Smooth muscle cell of the brain vasculature (primary cell): ENCODE measurements at places on chromosomes 12 and 14.

DNA sequence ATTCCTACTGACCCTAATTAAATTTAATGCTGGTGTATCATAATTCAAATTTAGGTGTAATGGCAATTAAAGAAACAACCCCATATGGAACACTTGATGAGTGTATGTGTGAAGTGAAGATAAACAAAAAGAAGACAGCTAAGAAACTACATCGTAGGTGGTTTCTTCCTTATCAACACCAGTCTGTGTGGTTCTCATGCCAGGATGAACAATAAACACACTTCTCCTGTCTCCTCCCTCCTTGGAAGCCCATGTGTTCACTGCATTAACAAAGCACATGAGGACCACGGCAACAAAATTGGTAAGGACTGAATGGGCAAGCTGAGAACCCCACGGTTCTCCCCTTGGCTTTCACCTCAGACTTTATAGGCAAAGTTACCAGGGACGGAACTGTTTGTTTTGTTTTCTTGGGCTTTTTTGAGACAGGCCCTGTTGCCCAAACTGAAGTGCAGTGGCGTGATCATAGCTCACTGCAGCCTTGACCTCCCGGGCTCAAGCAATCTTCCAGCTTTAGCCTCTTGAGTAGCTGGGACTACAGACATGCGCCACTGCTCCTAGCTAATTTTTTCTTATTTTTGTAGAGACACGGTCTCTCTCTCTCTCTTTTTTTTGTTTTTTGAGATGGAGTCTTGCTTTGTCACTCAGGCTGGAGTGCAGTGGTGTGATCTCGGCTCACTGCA is 71.0 kb downstream of the TRAFD1 start:
- DNase-seq, result no peak

GRCh38 chr12:2322554-2323120 is 269.9 kb downstream of the CACNA1C start:
- no peak for DNase-seq

DNA sequence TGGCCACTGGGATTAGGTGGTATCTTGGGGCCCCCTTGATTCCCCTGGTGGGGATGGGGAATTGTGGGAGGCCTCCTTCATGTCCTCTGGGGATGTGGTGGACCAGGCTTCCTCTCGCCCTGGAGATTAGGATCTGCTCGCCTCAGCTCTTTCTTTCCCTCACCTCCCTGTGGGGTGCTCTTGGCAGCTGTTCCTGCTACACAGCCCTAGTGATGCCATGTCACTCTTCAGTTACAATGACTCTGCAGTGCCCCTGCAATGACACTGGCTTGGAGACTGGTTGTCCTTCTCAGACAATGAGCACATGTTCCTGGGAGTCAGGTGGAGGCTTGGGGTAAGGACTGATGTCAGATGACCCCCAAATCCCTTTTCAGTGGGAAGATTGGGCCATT is 83.9 kb downstream of the ADCK1 start:
- DNase-seq, result no peak

DNA sequence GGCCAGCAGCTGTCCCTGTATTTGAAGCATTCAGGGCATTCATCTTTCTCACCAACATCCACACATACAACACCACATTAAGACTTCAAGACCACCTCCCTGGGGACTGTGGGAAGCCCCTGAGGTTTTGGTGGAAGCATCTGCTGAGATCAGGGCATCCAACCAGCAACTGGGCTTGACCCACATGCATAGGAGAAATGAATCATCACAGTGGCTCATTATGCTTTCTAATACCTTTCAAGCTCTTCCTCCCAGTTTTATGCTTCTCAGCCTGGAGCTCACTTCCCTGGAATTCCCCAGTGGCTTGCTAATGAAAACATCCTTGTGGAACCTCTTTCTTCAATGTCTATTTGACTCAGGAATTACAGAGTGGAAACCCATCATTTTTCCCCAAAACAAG is 21.4 kb upstream of the CMKLR1 start:
- DNase-seq, result peak; percentile 86

DNA sequence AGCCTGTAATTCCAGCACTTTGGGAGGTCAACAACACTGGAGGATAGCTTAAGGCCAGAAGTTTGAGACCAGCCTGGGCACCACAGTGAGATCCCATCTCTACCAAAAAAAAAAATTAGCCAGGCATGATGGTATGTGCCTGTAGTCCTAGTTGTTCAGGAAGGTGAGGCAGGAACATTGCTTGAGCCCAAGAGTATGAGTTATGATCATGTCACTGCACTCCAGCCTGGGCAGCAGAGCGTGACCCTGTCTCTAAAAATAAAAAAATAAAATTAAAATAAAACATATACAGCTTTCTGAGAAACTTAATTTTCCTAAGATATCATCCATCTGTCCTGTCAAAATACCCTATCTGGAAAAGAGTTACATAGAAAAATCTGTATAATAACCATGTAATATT is 38.9 kb downstream of the EML5 start:
- no peak for DNase-seq

- no peak for DNase-seq
Measured at GRCh38 chr12:50203691-50204090, 36.5 kb upstream of the CERS5 start.

DNA sequence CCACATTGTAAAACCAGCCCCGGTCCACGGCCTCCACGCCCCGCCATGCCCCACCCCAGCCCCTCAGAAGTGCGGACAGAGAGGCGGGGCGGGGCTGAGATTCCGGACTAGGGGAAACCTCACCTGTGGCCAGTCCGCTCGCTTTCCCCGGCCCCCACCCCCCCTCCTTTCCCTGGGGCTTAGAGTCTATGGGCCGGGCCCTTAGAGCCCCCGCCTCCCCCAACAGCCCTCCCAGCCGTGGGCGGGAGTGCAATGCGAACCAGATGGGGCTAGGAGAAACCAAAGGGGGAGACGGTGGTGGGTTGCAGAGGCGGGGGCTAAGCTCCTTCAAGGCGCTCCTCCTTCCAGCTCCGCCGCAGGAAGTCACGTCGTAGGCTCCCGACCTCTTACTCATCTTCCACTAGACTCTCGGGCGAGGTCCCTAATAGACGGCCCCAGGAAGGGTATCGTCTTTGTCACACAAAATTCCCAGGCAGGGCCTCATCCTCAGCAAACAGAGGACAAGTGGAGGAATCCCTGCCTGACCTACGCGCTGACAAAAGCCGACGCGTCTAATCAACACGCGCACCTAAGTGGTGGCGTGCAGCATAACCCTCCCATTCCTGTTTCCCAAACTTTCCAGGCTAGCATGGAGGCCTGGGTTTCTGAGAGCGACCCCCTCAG is 1.1 kb upstream of the NAB2 start:
- peak; percentile 80 for DNase-seq

- DNase-seq, result no peak
Measured at GRCh38 chr12:91123236-91123916, 12.1 kb upstream of the LUM start.

GRCh38 chr14:68234101-68234905 is 414.7 kb downstream of the RAD51B start:
- DNase-seq, result no peak

DNA sequence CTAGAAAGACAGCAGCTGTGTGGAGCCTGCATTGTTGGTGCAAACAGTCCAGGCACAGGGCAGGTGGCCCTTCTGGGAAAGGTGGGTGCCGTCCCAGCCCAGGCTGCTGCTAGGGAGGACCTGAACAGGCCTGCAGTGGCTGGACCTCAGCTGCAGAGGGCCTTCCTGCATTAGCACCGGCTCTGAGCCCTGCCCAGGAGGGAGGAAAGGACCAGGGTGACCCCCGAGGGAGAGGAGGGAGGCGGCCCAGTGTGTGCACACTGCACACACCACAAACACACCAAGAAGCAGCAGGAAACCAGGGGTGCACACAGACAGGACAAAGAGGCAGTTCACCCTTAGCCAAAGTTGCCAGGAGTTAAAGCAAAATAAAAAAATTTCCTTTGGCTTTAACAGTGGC is 8.0 kb upstream of the PGAM5 start:
- DNase-seq, result no peak

DNA sequence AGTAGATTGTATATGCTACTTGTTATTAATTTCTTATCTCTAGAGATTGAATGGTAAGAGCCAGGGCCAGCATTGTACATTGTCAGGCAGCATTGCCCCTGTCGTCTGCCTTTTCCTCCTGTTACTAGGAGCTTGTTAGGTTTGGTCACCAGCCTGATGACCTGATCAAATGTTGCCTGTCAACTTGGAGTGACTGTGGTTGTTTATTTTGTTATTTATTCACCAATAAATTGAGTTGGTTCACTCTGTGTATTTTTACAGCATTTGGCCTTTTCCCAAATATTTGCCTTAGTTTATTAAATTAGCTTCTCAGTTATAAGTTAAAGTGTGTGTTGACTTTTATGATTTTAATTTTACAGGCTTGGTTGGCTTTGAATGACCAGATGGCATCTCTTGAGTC is 88.4 kb downstream of the PRKCH start:
- no peak for DNase-seq

- no peak for DNase-seq
Measured at GRCh38 chr14:30861200-30861599, 13.2 kb upstream of the COCH start.

- no peak for DNase-seq
Measured at GRCh38 chr12:40635141-40635731, 57.0 kb upstream of the CNTN1 start.

DNA sequence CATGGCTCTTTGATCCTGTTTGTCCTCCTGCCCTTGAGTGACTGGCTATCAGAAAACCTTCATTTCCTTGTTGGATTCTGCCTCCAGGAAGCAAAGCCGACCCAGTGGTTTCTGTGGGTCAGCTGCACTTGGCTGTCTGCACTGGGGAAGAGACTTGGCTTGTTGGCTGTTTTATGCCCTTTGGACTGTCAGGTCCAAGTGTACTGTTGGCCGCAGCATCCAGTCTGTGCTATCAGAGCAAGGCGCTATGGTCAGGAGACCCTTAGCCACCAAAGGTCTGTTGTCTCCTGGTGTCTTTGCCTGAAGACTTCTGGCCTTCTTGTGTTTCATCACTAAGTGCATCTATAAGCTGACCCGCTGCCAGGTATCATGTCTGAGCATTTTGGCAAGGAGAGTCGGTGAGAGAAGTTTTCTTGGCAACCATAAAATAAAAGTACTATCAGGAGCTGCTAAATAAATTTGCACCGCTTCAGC is 177.4 kb upstream of the HIF1A start:
- DNase-seq, result no peak

DNA sequence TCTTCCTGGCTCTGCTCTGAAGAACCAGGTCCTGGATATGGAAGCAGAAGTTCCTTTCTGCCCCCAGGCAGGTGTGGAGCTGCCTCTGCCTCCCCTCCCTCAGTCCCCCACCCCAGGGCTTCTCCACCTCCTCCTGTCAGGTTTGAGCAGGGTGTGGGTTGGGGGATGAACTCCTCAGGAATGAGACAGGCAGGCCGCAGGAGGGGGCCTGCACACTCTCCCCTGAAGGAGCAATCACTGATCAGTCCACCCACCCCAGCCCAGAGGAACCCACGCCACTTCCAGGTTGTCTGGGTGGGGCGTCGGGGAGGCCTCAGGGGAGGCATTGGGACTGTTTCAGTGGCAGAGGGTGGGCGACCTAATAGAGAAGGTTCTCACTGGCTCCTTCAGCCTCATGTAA is 26.6 kb downstream of the FAIM2 start:
- no peak for DNase-seq

GRCh38 chr12:69068448-69068847 is 135.5 kb upstream of the CPM start:
- DNase-seq, result no peak

- no peak for DNase-seq
Measured at GRCh38 chr14:100747736-100748135, 21.0 kb downstream of the DLK1 start.

- DNase-seq, result no peak
Measured at GRCh38 chr12:112401054-112401453, 8.4 kb downstream of the RPL6 start.

- no peak for DNase-seq
Measured at GRCh38 chr12:96571101-96571862, 81.9 kb downstream of the CFAP54 start.

DNA sequence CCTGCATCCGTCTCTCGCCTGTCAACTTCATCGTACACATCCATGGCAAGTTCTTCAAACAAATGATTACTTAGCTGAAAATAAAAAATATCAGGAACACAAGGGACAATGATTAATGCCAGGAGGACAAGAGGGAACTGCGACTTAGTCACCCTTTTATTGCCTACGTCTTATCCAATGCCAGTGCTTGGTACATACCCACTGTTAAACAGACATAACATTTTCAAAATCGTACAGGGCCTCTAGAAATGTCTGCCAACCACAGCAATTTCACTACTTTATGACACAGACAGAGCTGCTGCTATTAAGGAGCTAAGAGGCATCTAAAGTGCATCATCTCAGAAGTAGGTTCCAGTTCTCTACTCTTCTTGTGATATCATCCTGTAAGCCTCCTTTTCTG is 34.6 kb downstream of the GIT2 start:
- no peak for DNase-seq

GRCh38 chr12:101854747-101855146 is 22.6 kb upstream of the DRAM1 start:
- no peak for DNase-seq

GRCh38 chr12:50110127-50110761 is 1.8 kb upstream of the COX14 start:
- no peak for DNase-seq

DNA sequence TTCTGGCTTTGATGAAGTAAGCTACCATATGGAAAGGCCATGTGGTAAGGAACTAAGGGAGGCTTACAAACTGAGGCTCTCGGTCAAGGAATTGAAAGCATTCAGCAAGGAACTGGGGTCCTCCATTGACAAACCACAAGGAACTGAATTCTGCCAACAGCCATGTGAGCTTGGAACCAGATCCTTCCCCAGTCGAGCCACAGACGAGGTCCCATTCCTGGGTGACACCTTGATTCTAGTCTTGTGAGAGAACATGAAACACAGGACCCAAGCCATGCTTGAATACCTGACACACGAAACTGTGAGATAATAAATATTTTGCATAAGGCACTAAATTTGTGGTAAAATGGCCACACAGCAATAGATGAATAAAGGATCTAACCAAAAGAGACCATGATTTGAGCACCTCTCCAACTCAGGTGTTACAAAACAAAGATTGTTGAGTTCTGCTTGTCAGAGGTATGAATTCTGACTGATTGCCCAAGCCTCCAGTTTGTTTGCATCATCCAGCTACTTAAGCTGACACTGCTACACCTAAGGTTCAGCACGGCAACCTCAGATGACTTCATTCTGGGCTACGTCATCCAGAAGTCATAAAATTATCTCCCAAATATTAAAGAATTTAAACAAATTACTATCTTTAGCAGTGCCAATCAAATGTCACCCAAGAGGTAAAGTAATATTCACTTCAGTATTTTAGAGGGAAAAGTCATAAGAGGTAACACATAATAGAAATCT is 59.4 kb downstream of the GARIN6 start:
- DNase-seq, result no peak

DNA sequence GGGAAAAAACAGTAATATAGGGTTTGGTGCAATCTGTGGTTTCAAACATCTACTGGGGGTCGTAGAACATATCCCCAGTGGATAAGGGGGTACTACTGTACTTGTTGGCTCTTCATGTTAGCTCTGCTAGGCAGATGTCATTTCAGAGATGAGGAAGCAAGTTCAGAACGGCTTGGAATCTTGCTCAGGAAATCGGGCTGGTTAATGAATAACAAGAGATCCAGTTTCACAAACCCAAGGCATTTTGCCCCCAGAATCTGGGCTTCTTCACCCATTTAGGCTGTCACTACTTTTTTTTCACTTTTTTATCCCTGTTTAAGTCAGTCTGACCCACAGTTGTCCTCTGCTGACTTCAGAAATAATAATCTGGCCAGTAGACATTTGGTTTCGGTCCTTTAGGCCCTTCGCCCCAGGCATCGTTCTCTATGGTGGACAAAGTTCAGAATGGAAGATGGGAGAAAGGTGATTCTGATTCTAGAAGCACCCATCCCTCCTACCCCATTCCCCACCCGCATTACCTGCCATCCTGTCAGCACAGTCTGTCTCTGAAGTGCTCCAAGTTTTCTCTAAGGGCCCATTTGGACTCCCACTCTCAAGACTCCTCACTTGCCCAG is 4.5 kb downstream of the SUOX start:
- no peak for DNase-seq
